ENCODE measurements at places on chromosomes 7 and 10.

DNA sequence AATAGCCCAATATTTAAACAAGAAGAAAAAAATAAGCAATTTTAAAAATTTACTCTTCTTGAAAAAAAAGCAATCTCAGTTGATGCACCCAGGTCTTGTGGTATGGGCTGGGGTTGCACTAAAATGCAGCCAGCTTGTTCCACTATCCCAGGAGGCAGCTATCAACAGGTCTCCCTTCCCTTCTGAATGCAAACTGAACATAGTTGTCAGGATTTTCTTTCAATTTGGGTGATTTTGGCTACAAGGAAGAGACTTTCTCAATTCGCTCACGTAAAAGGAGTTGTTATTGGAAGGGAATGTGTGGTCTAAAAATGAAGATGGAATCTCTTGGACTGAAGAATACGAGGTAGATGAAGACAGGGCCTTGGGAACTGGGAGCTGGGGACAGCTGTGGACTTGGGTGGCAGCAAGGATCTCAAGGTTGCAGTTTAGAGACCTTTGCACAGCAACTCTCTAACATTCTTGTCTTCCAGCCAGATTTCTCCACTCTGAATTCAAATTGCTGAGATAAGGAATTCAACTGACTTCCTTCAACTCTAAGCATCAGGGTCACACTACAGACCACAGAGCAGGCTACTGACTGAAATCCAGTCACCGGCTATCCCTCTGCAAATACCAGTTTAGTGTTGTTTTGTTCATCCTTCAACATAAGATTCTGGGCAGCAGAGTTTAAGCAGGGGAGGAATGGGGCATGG is 3.1 kb upstream of the TMEM26 start:
- DNase-seq: no peak

DNA sequence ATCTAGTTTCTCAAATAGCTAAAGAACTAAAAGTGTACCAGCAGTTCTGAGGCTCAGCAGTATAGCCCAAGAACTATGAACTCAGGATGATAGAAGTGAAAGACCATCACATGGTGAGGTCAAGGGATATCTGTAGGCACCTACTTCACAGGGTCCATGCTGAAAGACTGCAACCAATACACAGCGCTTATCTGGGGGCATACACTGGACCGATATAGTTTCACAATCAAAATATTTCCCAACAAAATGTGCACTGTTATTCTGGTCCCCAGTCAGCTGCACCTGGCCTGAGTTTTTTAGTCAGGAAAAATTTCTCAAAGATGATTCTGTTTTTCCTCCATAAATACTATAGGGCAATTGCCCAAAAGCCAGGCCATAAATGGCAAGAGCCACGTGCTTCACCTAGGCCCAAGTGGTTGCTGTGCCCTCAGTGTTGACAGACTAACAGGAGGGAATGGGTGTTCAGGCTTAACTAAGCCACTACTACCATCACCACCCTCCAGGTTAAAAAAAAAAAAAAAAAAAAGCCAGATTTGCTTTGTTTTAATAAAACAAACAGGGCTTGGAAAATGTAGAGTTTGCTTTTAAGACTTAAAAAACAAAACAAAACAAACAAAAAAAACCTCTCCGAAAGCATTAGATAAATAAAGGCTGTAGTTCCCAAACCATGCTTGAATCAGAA is 58.5 kb downstream of the OGDH start:
- DNase-seq: no peak

DNA sequence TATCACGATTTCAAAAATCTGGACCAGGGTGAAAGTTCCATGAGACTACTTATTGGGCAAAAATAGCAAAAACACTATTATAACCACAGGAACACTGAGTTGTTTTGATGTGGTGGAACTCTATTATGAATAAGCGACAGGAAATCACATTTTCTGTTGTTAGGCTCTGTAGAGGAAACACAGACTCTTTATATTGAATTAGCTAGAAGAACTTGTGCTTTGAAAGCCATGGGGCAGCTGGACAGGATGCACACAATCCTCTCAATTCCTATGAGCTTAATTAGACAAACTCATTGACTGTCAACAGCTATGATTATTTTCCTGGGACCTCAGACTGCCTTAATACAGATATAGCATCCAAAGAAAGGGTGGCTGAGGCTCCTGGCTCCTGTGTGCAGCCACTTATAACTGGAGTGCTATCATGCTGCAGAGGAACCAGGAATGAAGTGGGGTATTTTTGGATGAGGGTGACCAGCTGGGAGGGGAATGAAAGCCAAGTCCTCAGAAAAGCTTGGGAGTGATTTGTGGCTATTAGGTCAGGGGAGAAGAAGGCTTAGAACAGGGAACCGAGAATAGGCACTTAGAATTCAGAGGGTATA is 657.3 kb downstream of the TYW1 start:
- no peak for DNase-seq

GRCh38 chr10:112394475-112394875 is 20.6 kb downstream of the ACSL5 start:
- DNase-seq: no peak

GRCh38 chr7:157291404-157292080 is 45.3 kb upstream of the DNAJB6 start:
- no peak for DNase-seq

GRCh38 chr10:45373576-45374349 is at the start of gene ALOX5:
Gene ALOX5, plus strand, starts transcription at chr10:45374216. Its CDS starts 64 bp downstream, at chr10:45374280.
- DNase-seq: peak; percentile 32

DNA sequence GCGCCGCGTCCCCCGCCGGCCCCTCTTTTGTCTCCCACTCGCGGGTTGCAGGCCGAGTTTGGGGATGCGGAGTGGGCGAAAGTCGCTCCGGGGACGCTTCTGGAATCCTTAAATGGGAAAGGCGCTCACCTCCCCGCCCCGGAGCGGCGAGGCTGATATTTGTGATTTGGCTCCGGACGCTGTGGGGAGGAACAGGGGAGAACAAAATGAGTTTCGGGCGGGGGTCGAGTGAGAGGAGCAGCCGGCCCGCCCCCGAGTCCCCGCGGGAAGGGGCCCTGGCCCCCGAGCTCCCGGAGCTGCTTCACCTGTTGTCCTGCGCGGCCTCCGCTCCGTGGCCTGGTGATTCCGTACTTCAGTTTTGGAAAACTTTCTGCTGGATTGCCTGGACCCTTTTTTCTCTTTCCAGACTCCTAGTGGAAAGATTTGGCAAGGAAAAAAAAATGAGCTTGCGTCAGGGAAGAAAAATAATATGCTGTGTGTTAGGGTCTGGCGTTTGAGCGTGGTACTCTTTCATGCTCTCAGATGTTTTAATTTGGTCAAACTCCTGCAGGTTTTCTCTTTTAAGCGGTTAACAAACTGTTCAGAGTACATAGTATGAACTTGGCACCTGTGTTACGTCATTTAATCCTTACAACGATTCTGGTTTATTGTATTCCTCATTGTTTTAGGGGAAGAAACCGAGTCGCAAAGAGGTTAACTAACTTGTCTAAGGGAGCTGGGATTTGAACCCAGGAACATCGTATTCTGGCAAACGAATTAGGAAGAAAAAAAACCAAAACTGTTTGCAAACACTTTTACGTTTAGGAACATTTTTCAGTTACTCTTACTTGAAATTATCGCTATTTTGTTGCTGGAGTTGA is 924 bp downstream of the BMPR1A start:
- no peak for DNase-seq

DNA sequence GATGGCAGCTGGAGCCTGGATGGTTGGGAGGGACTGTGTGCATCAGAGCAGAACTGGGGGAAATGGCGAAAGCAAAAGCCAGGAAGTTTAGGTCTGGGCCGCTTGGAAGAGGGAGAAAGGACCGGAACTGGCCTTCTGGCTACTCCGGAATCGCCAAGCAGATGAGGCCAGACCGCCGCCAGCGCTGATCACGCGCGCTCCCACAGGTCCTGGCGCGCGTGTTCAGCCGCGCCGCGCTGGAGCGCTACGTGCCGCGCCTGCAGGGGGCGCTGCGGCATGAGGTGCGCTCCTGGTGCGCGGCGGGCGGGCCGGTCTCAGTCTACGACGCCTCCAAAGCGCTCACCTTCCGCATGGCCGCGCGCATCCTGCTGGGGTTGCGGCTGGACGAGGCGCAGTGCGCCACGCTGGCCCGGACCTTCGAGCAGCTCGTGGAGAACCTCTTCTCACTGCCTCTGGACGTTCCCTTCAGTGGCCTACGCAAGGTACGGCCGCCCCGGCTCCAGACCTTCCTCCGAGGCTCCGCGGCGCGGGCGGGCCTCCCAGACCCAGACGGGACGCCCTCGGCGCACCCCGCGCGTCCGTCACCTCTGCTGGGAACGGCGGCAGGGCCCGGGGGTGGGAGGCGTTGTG is 2.0 kb downstream of the CYP26C1 start:
- DNase-seq: no peak

- no peak for DNase-seq
Measured at GRCh38 chr7:23106823-23107663, 1.5 kb downstream of the KLHL7 start.

DNA sequence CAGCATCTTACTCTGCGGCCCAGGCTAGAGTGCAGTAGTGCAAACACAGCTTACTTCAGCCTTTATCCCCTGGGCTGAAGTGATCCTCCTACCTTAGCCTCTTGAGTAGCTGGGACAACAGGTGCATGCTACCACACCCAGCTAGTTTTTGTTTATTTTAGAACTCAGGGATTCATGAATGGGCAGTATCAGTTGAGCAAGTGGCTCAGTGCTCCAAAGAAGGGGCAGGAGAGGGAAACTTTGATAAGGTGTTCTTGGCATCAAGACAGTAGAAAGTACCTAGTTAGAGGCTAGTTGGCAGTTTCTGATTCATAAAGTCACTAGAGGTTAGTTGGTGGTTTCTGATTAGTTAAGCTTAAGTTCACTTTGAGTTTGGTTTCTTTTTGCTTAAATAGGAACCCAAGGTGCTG is 18.4 kb downstream of the TRIM24 start:
- DNase-seq: no peak

- DNase-seq: no peak
Measured at GRCh38 chr10:17652585-17652984, 8.6 kb downstream of the STAM start.

DNA sequence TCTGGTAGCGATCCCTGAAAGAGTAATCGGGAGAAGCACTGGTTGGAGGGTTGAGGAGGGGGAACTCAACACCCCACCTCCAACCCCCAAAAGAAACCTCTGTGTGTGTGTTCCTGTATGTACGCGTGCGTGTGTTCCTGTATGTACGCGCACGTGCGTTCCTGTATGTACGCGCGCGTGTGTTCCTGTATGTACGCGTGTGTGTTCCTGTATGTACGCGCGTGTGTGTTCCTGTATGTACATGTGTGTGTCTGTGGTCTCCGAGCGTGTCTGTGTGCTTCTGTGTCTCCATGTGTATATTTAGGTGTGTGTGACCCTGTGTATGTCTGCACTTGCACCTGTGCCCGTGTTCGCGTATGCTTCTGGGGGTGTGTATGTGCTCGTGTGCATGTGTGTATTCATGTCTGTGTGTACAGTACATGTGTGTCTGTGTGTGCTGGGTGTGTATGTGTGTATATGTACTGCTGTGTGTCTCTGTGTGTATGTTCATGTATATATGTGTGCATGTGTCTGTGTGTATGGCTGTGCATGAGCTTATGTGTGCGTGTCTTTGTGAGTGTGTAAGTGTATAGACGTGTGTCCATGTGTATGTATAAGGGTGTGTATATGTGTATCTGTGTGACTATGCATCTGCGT is 42.9 kb upstream of the KLF6 start:
- no peak for DNase-seq

DNA sequence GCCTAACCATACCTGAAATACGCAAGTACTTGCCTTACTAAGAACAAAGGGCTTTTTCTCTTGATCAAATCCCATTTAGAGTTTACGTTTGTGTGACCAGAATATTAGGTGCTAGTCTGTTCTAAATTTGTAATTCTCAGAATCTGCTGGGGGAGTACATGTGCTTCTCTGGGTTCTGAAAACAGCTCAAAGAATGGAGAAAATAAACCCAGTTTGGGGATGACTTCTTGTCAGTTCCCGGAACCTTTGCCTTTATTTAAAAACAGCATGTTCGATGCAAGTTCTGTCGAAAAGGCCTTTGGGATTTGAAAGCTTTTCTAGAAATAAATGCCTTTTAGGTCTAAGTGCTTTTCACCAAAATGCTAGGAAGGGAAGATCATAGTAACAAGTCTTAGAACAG is 147.0 kb downstream of the ARID5B start:
- DNase-seq: no peak

DNA sequence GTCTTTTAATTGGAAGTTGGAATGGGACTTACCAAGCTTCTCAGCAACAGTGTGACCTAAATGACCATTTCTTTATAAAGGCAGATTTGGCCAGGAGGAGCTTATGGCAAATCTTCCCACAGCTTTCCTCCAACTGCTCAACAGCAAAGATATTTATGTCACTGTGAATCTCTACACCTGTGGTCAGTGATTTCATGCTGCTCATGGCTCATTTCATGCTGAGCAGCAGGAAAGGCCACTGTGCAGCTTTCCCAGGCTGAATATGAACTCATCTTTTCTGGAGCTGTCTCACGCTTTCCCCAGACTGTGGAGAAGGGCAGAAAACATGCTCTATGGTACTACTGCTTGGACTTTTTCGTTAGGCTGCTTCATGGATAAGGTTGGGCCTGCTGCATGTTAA is 29.8 kb downstream of the CALCR start:
- no peak for DNase-seq

DNA sequence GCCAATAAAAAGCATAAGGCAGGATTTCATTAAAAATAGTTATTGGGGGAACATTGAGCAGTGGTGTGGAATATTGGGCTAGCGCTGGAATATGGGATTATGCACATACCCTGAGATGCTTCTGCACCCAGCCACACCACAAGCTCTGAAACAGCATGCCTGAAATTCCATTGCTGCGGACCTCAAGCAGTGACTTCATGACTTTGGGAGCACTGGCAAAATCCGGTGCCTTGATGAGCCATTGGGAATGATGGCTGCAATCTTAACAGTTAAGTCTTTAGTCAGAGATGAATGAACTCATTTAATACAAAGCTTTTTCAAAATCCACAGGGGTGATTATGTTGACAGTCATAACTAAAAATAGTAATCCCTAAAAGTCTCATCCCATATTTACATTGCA is 274.7 kb upstream of the MTPN start:
- no peak for DNase-seq

GRCh38 chr7:135328053-135328452 is 94.4 kb downstream of the STRA8 start:
- no peak for DNase-seq

GRCh38 chr10:43923328-43923727 is 274.6 kb upstream of the ZNF32 start:
- no peak for DNase-seq

- DNase-seq: no peak
Measured at GRCh38 chr10:84254552-84255478, 10.0 kb downstream of the RGR start.
